ENCODE measurements at places on chromosomes 2 and 18.

DNA sequence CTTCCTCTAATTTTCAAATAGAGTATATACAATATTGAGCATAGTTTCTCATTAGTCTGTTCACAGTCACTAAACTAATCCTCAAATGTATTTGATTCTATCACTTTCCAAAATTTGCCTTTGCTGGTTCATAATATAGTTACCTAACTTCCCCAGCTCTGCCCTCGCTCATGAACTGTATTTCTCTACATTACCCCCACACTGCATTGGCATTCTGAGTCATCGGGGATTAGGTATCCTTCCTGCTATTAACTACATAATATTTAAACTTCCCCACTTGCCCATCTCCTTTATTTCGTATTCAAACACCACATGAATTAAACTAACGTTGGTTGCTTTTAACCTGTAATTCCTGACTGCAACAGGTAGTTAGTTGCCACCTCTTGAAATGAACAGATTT is 14.8 kb upstream of the CLASP1 start:
- no peak for DNase-seq

GRCh38 chr2:41717839-41718238 is 330.0 kb upstream of the PKDCC start:
- no peak for DNase-seq

DNA sequence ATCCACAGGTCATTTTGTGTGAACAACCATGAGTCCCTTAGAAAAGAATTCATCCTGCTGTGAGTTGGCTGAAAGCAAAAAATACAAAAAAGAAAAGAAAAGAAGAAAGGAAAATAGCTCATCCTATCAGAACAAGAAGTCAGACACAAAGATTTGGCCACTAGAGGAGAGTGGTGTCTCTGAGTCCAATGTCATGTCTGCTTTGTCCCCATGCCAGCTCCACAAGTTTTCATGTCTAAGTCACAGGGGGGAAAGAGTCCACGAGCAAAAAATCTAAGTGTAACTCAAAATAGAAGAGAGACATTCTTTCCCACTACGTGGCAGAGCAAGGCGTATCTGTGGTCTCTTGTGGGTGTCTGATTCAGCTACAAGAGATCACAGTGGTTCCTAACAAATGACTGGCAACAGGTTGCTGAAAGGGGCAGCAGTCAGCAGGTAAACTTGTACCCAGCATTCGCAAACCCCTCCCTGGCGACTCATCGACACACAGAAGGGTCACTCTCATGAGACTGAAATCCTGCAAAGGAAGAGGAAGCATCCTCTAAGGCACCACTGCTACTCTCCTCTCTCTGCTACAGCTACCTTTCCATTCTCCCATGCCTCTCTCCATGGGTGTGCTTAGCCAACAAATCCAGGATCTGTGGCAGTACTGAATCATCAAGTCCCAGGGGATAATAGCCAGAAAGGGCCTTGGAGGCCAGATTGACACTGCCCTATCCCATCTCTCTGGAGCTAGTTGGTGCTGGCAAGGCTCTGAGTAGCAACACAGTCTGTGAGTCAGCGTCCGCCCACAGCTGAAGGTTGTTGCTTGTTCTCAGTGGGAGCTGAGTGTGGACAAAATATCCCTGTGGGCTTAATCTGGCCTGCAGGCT is 123.0 kb upstream of the SLC39A10 start:
- DNase-seq = peak; percentile 41

- no peak for DNase-seq
Measured at GRCh38 chr2:159623436-159623835, 7.1 kb upstream of the BAZ2B start.

GRCh38 chr2:155176345-155176744 is 477.9 kb downstream of the KCNJ3 start:
- no peak for DNase-seq

DNA sequence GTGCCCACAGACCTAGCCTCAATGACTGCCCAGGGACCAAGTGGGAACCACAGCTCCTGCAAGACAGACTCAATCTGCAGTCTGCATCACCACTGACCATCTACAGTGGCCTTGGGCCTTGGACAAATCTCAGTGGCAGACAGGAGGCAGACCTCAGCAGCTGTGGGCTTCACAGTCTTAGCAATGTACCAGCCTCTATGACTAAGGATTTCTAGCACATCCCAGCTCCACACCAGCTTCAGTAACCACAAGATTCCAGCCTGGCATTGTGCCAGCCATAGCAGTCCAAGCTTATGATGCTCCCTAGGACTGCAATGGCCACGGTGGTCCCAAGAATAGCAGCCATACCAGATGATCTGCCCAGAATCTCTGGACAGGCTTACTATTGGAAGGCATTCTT is 19.6 kb upstream of the WDR75 start:
- DNase-seq = no peak

GRCh38 chr2:39469807-39470206 is 32.7 kb upstream of the MAP4K3 start:
- DNase-seq = no peak

- DNase-seq = no peak
Measured at GRCh38 chr2:37326285-37326684, 1.7 kb upstream of the PRKD3 start.

GRCh38 chr2:128746356-128746755 is 427.7 kb upstream of the HS6ST1 start:
- DNase-seq = no peak

DNA sequence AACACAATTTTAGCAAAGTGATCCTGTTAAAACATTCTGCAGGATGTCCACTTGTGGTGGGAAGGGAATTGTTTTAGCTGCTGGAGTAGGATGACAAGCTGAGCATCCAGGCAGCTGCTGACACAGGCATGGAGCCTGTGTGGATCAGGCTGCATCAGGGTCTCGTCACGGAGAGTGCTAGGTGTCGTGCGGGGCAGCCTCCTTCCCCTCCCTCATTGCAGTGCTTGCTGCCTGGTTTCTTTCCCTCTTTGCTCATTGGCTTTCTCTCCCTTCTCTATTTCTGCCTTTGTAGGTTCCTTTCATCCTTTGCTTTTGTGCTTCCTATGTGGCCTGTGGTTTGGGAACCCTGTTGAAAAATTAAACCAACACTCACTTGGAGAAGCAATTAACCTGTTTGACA is 172.9 kb downstream of the TPGS2 start:
- DNase-seq = no peak

DNA sequence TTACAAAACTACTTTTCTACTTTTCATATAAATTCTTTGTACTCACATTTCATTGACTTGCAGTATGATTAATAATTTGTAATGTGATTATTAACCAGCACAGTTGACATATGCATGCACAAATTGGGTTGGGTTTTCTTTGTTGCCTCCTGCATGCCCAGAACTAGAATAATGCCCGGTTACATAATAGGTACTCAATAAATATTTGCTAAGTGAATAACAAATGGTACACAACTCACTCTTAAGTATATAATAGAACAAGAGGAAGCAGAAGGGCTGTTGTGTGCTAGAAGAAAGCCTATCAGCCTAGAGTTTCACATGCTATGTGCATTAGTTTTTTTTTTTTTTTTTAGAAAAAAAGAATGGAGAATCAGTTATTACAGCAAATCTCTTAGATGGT is 9.3 kb downstream of the RDH14 start:
- no peak for DNase-seq

GRCh38 chr18:25284861-25285550 is 67.0 kb downstream of the ZNF521 start:
- no peak for DNase-seq

GRCh38 chr18:34710934-34711333 is 836 bp downstream of the DTNA start:
- DNase-seq = no peak

GRCh38 chr2:109247812-109248211 is 118.8 kb downstream of the SH3RF3 start:
- DNase-seq = no peak

GRCh38 chr18:63422864-63423304 is 608 bp upstream of the VPS4B start:
- DNase-seq = no peak

DNA sequence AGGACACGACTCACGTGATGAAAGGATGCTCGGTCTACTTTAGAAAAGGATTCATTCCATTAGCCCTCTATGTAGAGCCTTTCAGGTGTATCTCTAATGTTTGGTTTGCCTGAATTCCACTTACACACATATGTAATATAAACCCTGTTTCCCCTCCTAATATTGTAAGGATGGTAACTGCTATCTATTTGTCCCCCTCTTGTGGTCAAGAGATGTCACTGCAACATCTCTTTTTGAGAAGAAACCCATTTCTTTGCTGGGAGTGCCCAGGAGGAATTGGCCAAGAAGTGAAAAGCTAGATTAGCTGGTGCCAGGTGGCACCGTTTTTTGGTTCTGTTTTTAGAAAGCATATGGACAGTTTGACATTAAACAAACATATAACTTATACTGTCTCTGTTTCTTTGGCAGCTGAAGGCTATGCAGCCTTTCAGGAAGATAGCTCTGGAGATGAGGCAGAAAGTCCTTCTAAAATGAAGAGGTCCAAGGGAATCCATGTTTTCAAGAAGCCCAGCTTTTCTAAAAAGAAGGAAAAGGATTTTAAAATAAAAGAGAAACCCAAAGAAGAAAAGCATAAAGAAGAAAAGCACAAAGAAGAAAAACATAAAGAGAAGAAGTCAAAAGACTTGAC is 41.2 kb downstream of the RALBP1 start:
- no peak for DNase-seq

DNA sequence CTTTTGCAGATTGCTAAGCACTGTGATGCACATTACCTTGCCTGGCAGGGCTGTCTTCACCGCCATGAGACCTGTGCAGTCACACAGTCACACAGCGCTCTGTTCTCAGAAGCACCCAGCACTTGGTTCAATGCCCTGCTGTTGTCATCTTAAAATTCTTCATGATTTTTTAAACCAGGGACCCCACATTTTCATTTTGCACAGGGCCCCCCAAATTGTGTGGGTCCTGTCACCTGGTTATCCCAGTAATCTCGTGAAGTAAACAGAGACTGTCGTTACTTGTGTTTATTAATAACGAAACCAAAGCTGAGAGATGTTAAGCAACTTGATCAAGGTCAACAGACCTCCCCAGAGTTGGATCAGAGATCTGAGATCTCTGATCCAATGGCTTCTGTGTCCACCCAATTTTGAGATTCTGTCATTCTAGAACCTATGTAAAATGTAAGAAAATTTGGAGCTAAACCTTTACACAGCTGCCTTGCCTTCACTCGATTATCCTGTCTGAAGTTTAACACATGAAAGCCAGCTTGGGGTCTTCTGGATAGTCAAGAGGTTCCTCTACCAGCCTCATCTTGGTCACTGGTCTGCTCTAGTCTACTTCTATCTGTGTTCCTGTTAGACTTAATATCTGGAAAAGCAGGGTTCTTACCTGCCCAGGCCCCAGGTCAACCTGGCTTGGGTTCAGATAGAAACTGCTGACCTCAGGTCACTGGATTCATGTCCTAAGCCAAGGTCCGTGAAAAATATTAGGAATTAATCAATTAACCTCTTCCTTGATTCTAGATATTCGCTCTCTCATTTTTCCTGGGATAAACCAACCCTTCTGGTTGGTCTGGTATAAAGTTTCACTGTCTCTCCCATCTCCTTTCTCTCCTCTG is 13.7 kb upstream of the TTC39C start:
- no peak for DNase-seq

GRCh38 chr2:239182981-239183791 is 217.6 kb downstream of the HDAC4 start:
- DNase-seq = no peak

DNA sequence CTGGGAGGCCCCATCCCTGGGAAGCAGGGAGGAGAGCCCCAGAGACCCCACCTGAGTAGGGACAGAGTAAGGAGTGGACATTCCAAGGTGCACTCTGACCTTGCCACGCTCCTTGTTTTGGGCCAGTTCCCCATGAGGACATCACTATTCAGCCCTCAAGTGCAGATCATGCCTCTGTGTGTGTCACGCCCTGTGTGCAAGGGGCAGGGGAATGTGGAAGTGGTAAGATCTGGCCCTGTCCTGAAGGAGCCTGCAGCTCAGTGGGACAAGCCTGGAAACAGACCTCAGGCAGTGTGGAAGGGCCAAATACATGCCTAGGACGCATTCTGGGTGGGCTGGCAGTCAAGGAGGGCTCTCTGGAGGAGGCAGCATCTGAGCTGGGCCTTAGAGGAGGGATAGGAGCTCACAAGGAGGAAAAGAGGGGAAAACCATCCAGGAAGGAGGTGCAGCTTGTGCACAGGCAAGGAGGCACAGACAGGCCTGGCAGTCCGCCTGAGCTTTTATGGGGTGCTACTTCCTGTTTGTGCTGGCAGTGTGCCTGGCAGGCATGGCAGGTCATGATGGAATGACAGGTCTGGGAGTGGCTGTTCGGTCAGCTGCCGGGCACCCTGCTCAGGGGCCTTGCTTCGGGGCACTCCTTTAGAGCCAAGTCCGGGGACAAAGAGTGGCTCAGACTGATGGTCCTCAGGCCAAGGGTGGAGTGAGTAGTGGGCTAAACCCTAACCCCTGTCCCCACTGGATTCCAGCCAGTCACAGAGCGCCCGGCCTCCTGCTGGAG is 3.3 kb downstream of the KLHL30 start:
- DNase-seq = no peak

DNA sequence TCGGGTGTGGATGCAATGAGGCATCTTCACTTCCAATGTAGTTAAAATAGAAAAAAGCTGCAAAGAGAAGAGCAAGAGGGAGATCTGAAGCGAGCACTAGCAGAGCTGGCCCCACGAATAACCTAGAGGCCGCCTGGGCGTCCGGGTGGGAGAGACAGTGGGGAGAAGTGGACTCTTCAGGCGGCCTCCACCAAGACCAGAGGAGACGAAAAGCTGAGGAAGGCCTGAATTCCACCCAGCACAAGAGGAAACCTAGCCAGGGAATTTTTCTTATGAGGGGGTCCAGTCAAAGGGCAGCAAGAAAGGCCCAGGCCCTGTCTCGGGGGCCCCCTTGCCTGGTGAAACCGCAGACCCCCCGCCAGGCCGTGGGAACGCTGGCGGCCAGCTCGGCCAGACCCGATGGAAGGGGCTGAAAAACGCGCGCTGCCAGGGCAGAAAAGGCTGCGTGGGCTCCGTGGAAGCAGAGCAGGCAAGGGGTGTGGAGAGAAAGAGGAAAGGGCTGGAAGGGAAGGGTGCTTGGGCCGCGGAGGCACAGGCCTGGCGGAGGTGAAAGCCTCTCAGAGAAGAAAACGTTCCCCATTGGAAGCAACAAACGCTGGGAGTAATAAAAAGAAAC is 69.2 kb downstream of the KCTD1 start:
- no peak for DNase-seq

GRCh38 chr2:241562269-241562891 is 3.8 kb downstream of the BOK start:
- no peak for DNase-seq

DNA sequence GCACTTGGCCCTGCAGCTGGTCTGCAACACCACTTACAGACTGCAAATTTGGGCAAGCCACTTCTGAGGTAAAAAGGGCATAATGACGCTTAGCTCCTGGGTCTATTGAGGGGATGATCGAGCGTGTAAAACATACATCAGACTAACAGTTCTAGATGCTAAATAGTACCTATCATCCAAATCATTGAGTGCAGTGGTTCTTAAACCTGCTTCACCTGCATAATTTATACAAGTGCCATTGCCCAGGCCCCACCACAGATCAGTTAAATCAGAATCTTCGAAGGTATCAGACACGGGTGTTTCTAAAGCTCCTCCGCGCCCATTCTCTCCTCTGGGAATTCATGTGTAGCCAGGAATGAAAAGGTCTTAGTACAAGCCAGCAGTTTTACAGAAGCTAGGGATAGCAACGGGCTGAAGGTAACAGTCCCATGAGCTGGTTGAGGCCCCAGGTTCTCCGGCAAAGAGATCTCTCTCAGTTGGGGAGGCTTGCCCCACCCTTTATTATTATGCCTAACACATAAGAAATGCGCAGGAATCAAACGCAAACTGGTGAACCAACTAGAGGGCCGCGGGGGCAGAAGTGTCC is 737 bp upstream of the RNF181 start:
- no peak for DNase-seq

- no peak for DNase-seq
Measured at GRCh38 chr2:9990736-9991135, 39.2 kb downstream of the GRHL1 start.

All from stimulated activated CD4-positive, alpha-beta T cell treated with anti-CD3 and anti-CD28 coated beads, Interleukin-1b, Interleukin-23, amount 100 ng/mL, for 1 hour (primary cell).